Stimulated activated naive CD8-positive, alpha-beta T cell treated with anti-CD3 and anti-CD28 coated beads, Interleukin-15, amount 100 ng/mL, for 72 hours (primary cell): ENCODE measurements at places on chromosomes 1 and 21.

DNA sequence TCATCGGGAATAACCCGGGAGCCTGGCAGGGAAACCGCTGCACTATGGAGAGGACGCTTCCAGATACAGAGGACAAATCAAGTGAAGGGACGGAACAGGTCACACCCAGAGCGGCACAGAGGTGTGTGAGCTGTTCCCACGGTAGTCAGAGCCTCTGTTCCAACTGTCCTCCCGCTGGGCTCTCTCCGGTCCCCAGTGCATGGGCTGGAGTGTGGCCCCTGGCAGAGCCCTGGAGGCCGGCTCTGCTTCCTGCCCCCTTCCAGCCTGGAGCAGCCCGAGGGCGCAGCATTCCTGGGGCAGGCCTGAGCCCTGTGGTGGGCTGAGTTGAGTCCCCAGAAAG lies 11.9 kb upstream of the ZBTB21 start:
- DNase-seq: no peak

GRCh38 chr1:200512191-200512590 lies 102.4 kb upstream of the ZNF281 start:
- DNase-seq: no peak

- no peak for DNase-seq
These were observed 742 bp upstream of the PDE9A start for GRCh38 chr21:42652527-42653230.

DNA sequence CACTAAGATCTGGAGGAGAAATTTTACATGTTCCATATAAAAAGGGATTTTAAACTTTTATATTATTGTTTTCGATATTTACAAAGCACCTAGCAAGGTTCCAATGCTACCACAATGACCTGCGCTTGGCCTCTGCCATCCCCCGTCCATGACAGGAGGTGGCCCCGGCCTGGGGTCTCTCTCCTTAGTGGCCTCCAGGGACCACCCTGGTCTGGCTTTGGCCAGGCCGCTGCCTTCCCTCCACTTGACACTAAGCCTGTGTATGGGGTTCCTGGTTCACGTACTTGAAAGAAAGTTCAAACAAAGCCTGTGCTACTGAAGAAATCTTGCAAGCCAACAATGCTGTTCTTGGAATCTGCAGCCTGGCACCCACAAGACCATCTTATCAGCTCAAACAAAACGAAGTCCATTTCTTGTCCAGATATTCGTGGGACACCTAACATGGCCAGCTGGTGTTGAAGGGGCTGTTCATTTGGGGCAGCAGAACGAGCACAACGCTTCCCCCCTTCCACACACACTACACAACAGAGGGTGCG lies 12.8 kb downstream of the PRDM15 start:
- no peak for DNase-seq
